Heart left ventricle (tissue), 16 donors: ENCODE measurements at places on chromosomes 3 and 15. TPM values are rescaled to one million over a fixed set of nuclear protein-coding genes. Genes with fewer than 3 reads are reported as not detected.

LSG1 gene
- 17.5 TPM for total RNA-seq

UBL7 gene
- 54.5 TPM for total RNA-seq

FAM43A gene
- 15.5 TPM for total RNA-seq

LTK gene
- 0.32 TPM for total RNA-seq

GPR27 gene
- 6.7 TPM for total RNA-seq

FOXB1 gene
- not detected for total RNA-seq

DET1 gene
- 9.7 TPM for total RNA-seq

TERB2 gene
- not detected for total RNA-seq

SIN3A gene
- 43.5 TPM for total RNA-seq

MYH15 gene
- 1.2 TPM for total RNA-seq

GRCh38 chr15:98146031-98146820 is 185.7 kb downstream of the ARRDC4 start:
- no peak for DNase-seq

GRCh38 chr3:45225465-45226205 is 452 bp downstream of the TMEM158 start:
- DNase-seq, result no peak

DNA sequence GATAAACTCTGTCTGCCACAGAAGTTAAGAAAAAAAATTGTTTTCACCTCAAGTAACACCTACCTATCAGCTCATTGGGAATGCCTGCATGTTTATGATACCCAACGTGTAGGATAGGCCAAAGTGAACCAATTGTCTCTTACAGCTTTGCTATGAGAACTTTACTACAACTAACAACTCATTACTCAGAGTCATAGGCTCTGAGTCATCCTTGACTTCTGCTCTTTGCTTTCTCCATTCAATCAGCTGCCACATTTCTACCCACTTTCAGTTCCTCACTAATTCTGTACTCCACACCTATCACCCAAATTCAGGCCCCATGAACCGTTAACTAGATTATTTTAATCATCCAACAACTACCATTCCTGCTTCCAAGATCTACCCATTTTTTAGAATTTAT is 843.9 kb downstream of the TUSC7 start:
- DNase-seq, result no peak

DNA sequence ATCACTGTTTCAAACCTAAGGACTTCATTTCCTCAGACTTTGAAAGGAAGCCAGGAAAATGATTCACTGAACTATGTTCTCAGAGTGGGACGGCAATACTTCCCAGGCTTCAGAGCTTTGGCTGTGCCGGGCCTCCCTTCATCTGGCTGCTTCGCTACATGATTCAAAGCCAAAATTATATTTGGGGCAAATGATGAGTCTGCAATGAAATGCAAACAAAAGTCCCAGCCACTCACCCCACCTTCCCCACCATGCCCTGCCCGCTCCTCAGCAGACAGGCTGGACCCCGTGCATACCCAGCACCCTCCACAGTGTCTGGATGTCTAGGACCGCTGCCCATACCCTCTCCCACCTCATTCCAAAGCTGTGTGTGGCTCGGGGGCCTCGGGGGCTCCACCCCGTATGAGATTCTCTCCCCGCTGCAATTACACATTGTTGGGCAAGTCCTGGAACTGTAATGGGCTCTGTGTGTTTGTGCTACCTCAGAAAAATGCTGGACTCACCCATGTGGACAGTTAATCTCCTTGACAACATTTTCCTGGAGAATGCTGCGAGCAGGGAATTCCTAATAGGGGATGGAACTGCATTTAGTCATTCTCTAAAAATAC is 32.2 kb downstream of the ATP10A start:
- no peak for DNase-seq

DNA sequence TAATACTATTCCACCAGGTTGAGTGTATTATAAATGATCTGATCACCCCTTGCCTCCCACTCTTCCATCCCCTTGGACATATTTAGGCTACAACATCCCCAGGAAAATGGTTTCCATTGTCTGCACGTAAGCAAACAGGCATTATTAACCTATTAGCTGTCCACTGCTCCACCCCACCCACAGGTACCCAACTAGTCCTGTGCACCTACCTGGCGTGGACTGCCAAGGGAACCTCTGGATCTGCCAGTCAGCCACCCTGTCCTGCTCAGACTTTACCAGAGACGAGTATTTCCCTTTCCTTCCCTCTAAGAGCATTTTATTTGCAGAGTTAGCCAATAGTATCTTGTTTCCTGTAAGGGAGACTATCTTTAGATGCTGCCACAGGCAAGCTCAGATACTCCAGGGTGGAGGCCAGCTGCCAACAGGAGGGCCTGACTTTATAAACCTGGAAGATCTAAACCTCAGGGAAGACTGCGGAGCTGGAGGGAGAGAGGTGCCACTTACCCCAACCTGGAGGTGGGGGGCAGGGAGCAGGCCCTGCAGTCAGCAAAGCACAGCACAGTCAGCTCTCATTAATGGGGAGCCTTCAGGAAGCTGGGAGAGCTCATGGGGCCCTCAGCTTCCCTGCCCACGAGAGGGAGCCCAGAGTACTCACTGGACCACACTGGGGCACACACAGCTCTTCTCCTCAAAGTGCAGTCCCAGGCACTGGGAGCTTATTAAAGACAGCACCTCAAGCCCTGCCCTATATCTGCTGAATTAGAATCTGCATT is at the start of gene CX3CR1:
Gene CX3CR1, minus strand, starts transcription at position 292 of the 773 bp plus-strand sequence. CDS start 13,527 bp downstream, outside the sequence.
- DNase-seq, result peak; percentile 35

- no peak for DNase-seq
These were observed 1.5 kb downstream of the CELF6 start for GRCh38 chr15:72318408-72318942.

DNA sequence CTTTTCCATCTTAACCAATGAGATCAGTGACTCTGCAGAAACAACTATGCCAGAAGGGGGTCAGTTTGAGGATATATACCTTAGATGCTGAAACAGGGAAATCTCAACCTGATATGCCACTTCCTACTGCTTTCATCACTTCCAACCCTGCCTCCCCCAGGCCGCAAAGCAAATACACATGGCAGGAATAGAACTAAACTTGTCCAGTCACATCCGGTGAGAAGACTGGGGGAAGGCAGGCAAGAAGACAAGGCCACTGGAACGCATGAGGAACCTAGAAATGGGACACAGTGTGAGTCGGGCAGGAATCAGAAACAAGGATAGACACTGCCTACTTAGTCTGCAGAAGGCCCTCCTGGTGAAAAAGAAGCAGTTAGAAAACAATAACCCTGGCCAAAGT is 90.6 kb downstream of the MYO5A start:
- DNase-seq, result peak; percentile 16

GRCh38 chr15:64096668-64097384 is 1.0 kb downstream of the SNX1 start:
- no peak for DNase-seq

DNA sequence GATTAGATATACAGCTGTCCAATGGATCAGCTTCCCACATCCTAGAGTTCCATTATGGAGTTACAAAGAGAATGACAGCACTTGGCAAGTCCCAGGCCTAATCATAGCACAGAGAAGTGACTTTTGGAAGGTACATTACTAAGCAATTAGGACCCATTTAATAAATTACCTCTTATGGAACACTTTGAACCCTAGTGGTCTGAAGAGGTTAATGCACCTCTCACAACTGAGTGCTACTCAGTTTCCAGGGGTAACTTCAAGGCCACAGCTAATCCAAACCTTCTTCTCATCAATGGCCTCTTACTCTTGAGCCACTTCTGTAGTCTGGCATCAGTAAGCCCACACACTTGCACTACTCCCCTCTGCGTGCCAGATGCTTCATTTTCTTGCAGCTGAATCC is 34.9 kb upstream of the MEIS2 start:
- DNase-seq, result no peak

- no peak for DNase-seq
These were observed 123.9 kb downstream of the OXNAD1 start for GRCh38 chr3:16388850-16389441.

DNA sequence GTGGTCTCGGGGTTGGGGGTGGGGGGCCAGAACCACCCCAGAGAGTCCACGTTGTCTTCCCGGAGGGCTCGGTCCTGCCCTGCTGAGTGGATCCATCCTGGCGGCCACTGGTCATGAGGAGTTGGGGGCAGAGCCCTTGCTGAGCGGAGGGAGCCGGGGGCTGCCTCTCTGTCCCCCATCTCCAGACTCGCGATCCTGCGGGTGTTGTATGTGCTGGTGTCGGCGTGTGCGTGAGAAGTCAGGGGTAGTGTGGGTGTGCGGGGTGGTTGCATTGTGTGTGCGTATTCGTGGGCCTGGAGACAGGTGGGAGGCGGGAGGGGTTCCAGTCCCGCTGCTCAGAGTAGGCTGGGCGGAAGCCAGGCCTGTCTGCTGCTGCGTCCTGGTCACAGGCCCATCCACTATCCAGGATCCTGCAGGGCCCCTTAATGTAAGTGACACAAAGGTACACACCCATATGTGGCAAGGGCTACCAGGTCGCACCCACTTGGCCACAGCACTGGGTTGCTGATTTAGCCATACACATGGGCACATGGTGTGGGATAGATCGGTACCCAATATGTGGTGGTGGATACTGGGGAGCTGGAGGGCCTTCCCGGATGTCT is 30.7 kb downstream of the NBEAL2 start:
- peak; percentile 38 for DNase-seq

GRCh38 chr3:152177757-152178156 is 91.0 kb upstream of the MBNL1 start:
- DNase-seq, result no peak

DNA sequence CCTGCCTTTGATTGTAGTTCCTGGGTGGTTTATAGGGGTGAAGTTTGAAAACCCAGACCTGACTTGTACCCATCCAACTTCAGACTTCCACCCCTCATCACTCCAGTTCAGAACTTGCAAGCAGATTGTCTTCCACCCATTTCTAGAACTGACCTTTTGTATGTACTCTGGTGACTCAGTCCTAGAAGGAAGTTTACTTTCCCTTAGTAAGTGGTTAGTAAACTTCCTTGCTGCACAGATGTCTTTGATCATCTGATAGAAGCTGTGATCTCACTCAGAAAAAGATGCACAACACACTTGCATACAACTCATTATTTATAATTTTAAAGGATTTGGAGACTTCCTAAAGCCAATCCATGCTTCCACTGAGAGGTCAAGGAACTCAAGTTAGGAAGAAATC is 368.0 kb downstream of the MFSD1 start:
- no peak for DNase-seq

GRCh38 chr15:55627730-55628368 is 39.7 kb upstream of the PYGO1 start:
- no peak for DNase-seq

DNA sequence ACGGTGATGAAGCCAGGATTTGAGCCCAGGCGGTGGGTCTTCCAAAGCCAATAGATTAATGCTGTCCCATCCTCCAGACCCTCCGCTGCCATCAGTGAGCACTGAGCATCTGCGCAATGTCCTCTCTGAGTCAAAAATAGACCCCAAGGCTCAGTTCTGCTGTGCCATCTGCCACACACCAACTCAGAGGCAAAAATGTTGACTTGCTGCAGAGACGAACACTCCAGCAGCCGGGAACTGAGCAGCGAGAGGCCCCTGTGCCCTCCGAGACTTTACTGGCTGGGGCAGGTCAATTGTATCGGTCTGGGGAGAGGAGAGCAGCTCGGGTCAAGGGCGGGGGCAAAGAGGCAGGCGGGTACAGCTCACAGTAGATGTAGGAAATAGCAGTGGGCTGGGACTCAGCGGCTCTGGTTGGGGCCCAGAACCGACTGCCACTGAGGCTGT is 41.5 kb upstream of the ATP2B2 start:
- DNase-seq, result no peak

DNA sequence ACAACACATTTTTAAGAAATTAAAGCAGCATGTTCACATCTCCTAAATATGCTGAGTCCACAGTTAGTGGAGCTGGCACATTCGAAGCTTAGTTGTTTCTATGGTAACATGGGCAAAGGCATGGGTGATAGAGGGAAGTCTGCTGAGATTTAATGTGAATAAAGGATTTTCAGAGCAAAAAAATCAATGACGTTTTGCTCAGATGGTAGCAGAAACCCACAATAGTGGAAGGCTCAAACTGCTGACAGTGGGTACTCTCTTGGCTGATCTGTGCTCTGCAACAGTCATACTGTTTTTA is 795.1 kb upstream of the ARPP21 start:
- DNase-seq, result no peak

- no peak for DNase-seq
These were observed 24.0 kb upstream of the SOX2 start for GRCh38 chr3:181687731-181688130.

DNA sequence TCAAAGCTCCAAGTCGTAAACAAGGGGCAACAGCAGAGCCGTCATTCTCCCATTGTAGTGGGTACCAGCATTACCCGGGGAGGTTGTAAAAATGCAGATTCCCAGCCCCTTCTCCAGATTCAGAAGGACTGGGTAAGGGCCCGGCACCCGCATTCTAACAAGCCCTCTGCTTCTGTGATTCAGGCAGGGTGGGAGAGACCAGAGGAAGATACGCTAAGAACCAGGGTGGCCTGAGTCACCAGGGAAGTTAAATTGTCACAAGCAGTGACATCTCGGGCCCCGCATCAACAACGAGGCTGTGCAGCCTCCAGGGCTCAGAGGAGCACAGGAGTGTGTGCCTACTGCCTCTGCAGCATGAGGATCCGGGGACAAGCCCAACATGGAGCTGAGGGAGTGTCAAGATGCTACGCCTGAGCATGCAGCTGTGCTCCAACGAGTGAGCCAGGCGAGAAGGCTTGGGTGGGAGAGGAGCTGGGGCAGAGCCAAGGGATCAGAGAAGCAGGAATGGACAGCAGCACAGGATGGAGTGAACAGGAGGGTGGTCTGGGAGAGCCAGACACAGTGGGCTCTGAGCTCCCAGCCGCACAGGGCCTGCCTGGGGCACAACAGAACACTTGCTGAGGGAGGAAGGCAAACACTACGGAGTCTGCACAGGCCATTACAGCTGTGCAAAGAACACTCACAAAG is 68.5 kb downstream of the CPN2 start:
- DNase-seq, result no peak

DNA sequence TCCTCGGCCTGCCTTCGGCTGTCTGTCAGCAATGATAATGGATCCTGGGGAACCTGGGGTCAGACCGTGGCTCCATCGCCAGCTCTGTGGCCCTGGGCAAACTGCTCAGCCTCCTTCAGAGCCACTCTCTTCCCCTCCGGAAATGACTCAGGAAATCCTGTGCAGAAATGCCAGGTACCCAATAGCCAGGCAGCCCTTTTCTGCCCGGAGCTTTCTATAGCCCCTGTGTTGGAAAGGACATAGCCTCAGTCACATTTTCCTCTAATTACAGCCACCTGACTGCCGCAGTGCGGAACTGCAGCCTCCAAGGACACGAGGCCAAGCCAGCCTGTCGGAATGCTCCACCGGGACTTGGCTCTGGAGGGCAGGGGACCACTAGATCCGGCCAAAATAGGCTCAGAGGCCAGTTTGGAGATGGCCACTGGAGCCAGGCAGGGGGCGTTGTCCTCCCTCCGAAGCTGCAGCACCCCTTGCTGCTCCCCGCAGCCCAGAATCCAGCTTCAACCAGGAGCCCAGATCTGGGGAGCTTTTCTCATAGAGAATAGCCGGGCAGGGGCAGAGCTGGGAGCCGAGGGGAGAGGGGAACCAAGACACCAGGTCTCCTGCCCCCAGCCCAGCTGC is 11.6 kb upstream of the ZXDC start:
- DNase-seq, result peak; percentile 41
